GM19239 (cell line): ENCODE measurements at places on chromosomes 5 and 9.

DNA sequence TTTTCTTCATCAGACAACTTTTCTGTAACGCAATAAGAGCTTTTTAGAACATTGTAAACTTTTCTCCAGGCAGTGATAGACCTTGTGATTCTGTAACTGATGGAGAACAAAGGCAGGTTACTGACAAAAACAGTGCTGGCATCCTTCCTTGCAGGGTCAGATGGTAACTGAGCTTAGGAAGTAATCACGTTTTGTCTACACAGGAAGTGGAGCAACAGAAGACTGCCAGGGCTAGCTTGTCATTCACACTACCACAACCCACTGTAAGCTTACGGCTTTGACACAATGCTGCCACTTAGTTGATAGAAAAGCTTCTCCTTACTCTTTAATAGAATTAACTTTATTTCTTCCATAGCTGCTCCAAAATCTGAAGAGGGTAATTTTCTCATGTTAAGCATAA is 46.8 kb downstream of the FBN2 start:
- DNase-seq: no peak

- DNase-seq: no peak
Observed at GRCh38 chr5:65364907-65365306, 116.8 kb downstream of the ADAMTS6 start.

- DNase-seq: no peak
Observed at GRCh38 chr5:86971034-86971571, 296.6 kb upstream of the RASA1 start.

- DNase-seq: no peak
Observed at GRCh38 chr9:30075451-30076199, 2308.8 kb upstream of the ACO1 start.

DNA sequence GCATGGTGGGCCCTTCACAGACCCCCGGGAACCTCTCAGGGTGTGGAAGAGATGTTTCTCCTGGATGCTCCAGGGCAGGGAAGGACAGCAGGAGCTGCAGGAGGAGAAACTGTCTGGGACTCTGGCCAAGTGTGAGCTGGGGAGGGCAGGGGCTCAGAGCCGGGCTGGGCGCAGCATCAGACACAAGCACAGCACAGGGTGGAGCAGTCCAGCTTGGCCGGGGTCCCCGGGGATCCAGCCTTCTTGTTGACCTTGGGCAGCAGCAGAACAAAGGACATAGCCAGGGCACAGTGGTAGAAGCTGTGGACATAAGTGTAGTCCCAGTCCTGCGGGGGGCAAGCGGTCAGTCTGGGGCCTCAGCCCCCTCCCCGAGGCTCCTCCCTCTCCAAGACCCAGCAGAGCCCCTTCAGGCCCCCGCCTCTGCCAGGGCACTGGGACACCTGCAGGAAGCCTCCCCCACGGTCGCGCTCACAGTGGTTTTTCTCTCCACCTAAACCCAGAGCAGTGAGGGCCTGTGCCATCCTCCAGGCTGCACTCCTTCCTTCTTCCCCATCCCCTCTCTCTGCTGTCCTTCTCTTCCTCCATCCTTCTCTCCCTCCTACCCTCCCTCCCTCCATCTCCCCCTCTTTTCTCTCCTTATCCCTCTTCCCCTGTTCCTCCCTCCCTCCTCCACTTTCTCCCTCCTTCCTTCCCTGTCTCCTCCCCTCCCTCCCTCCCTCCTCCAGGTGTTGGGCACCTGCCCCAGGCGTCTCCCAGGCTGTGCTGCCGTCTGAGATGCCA is 10.1 kb downstream of the MYMK start:
- DNase-seq: no peak

- DNase-seq: no peak
Observed at GRCh38 chr5:1513326-1514026, 10.3 kb downstream of the LPCAT1 start.

GRCh38 chr5:177548495-177548894 is 5.9 kb downstream of the FAM193B start:
- no peak for DNase-seq

DNA sequence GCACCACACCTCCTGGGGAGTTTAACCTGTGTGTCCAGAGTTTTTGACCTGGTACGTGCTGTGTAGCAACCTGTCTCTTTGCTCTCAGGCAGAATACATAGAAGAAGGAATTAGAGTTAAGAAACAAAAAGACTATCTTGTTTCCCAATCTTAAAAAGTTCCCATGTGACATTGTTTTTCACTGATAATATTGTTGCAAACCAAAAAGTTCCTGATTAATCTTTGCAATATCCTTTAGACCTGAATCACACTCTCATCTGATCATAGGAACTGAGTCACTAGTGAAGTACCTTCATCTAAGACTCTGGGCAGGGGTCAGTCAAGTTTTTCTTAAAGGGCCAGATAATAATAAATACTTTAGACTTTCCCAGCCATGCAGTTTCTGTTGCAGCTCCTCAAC is 35.1 kb downstream of the BASP1 start:
- no peak for DNase-seq

DNA sequence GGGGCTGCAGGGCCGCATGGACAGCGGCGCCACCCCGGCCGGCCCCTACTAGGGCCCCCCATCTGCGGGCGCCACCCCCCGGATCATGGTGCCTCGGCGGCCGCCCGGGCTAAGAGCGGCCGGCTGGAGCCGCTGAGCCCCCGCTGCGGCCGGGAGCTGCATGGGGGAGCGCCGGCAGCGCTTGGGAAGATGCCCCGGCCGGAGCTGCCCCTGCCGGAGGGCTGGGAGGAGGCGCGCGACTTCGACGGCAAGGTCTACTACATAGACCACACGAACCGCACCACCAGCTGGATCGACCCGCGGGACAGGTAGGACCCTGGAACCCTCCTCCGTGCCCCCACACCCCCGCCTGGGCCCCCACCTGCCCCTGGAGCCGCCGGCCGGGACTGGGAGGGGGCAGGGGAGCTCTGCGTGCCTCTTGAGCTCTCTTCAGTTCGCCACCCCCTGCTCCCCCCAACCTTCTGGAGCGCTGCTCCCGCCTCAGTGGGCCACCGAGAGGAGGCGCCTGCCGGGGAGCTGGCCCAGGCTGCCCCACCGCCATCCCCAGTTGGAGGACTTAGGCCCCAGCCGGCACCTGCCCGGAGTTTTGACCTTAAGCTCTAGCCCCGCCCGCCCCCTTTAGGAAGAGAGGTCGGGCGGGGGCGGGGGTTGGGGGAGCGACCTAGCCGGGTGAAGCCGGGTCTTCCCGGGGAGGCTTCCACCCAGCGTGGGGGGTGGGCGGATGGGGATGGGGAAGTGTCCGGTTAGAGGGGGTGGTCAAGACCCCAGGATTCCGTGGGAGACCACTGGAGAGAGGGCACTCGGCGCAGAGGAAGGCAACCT is 730 bp downstream of the WWC1 start:
- no peak for DNase-seq

DNA sequence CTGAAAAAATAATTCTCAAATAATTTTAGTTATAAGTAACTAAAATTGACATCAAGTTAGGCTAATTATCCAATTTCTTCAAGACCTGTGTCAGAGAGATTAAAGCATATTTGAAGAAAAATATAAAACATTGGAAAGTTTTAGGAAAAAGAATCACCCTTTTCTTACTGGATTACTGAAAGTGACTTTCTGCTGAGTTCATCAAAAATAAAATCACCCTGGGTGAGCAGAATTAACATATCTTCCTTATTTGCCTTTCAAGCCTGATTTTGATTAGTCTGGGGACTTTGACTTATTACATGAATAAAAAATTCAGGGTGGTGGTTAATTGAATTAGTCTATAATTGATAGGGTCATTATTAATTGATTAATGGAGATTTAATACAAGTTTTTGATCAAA is 252.3 kb upstream of the HAPLN1 start:
- DNase-seq: no peak

DNA sequence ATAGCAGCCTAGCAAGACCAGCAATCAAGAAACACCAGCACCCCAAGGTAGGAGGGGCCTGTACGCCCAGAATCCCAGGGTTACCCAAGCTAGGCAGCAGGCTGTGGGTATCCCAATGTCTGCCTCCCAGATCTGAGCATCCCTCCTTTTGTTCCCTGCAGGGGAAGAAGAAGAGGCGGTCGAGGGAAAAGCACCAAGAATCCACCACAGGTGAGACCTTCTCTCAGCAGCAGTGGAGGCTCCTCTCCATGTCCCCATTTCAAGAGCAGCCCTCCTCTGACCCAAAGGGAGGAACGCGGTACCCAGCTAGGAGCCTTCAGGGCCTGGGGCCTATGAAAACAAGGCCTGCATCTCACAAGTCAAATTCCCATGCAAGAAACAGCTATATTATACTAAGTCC is 28.9 kb downstream of the TCF7 start:
- DNase-seq: no peak

DNA sequence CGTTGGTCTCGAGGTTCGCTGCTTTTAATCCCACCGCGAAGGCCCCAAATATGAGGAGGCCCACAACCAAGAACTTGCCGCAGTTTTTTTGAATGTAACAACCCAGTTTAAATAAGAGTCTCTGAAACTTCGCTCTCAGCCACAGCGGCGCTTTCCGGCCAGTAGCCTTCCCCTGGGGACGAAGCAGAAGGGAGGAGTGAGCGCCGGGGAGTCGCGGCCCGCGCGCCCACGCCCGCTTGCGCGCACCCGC is 10.4 kb downstream of the PTCH1 start:
- peak; percentile 60 for DNase-seq

- DNase-seq: no peak
Observed at GRCh38 chr9:136609838-136610311, 52.8 kb upstream of the EGFL7 start.

DNA sequence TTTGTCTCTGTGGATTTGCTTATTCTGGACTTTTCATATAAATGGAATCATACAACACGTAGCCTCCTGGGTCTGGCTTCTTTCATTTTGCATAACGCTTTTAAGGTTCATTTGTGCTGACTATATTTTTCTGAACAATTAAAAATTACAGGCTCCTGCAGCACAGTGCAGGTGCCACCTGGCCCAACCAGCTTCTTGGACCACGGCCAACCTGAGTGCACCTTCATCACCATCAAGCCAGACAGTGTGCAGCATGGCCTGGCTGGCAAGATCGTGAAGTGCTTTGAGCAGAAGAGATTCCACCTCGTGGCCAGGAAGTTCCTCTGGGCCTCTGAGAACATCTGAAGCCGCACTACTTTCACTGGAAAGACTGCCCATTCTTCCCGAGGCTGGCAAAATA is 53.5 kb upstream of the COL15A1 start:
- DNase-seq: no peak

- DNase-seq: no peak
Observed at GRCh38 chr5:22242532-22242931, 610.6 kb downstream of the CDH12 start.

- no peak for DNase-seq
Observed at GRCh38 chr9:129289883-129290282, 111.8 kb upstream of the IER5L start.

DNA sequence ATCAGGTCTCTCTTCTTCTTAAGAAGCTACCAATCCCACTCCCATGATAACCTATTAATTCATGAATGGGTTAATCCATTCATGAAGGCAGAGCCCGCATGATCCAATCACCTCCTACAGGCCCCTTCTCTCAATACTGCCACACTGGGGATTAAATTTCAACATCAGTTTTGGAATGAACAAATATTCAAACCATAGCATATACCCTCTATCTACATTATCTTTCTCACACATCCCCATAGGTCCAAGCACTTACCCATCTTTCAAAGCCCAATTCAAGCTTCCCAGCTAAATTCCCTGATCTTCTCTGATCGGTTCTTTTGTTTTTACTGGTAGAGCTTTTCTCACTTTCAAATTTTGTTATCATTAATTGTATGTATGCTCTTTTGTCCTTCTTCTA is 10.5 kb upstream of the SHOC1 start:
- DNase-seq: no peak

DNA sequence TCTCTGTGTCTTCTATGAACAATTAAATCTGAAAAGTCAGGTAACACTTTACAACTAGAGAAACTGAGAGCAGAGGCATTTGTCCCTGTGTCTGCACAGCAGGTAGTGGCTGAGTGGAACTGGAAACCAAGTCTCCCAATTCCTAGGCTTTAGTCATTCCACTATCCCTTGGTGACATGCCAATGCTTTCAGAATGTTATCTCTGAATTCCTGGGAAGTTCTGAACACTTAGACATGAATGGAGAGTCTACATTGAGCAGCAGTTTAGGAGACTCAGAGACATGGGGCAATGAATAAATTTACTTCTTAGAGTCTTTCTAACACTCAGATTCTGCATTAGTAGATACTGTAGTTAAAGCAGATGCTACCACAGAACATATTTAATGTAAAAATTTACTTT is 94.8 kb upstream of the APC start:
- no peak for DNase-seq

- DNase-seq: no peak
Observed at GRCh38 chr9:105278751-105279150, 34.3 kb downstream of the SLC44A1 start.

DNA sequence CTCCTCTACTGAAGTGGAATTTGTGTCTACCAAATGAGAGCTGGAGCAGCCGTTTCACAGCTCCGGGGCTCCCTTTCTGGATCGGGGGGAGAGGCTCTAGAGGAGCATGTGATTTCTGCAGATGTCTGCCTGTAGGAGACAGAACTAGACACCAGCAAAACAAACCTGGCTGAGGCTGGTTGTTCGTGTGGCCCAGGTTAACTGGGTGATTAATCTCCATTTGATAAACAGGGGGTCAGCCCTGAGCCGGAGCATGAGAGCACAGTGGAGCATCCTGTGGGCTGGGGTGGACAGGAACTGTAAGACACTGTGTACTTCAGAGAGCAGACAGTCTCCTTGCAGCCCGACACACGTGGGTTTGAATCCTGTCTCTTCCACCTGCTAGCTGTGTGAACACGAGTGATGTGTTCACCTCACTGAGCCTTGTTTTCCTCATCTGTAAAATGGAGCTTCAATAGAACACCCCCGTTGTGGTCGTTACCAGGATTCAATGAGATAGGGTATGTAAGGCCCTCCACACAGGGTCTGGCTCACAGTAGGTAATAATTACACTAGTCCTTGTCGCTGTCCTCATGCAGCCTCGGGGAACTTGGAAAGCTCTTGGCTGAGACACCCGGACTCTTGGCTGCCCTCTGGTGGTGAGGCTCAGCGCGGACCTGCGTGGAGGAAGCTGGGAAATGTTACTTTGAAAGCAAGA is 12.9 kb downstream of the CXCL14 start:
- peak; percentile 40 for DNase-seq

GRCh38 chr5:36491856-36492255 is 114.5 kb upstream of the SLC1A3 start:
- DNase-seq: no peak

- DNase-seq: no peak
Observed at GRCh38 chr9:1910269-1910811, 104.8 kb upstream of the SMARCA2 start.

DNA sequence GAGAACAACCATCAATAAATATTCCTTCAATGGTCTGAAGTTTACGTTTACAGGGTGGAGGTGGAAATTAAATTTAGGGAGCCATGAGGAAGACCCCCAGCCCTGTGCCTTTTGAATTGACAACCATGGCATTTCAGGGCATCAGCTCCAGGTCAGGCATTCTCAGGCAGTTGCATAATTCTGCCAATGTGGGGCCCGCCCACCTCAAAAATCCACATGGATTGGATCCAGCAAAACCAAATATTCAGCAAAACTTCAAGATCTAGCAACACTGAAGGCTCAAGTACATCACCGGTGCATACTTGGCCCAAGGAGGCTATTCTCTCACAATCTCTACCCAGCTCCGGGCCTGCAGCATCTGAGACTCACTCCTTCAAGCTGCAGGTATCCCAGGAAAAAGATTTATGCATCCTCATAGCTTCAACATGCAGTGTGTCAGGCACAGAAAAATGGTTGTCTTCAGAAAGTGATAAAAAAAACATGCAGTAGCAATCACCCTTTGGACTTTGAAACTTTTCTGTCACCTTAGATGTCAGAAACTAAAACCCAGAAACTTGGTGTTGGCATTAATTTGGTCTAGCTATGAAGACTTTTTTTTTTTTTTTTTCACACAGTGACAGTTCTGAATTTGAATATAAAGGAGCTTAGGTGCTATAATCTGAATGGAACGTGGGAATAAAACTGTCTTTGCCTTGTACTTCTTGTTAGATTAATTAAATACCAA is 21.4 kb upstream of the ANXA2R start:
- no peak for DNase-seq
